ENCODE measurements at places on chromosomes 1 and 21. TPM values are rescaled to one million over a fixed set of nuclear protein-coding genes. Genes with fewer than 3 reads are reported as not detected.

Gene IL20
- not detected for total RNA-seq

Gene TMEM54
- not detected for total RNA-seq

Gene TRIM63
- not detected for total RNA-seq

Gene HSPA13
- 23.5 TPM for total RNA-seq

Gene CD84
- total RNA-seq: 68.8 TPM

Gene HPCAL4
- total RNA-seq: 28.5 TPM

Gene PIK3R3
- total RNA-seq: 2.3 TPM

Gene RHBDL2
- not detected for total RNA-seq

Gene MX1
- 63.5 TPM for total RNA-seq

Gene KRTCAP2
- 93.6 TPM for total RNA-seq

Gene AGO3
- total RNA-seq: 44.0 TPM

Gene REN
- total RNA-seq: not detected

Gene LEMD1
- total RNA-seq: 0.69 TPM

Gene KCNH1
- total RNA-seq: not detected

Gene HMCN1
- total RNA-seq: 0.16 TPM

Gene NES
- total RNA-seq: 0.10 TPM

Gene CFAP126
- not detected for total RNA-seq

Gene FNDC10
- 5.9 TPM for total RNA-seq

DNA sequence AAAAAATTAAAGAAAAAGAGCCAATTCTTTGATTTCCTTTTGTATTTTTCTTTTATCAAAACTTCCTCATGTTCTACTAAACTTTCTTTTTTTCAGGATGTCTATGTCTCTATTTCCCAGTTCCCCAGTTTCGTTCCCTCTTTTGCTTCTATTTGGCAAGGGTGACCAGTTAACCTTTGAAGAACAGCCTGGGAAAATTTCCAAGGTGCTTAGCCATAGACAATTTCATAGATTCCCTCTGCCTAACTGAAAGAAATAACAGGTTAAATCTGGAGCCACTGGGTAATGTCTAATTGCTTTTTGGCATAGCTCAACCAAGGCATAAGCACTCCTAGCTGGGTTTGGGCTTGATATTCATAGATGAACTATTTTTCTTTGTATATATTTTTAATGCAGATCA, 272.3 kb downstream of the ADGRL2 start:
- DNase-seq: no peak

- DNase-seq: no peak
Measured at GRCh38 chr1:206842854-206843253, 22.6 kb upstream of the IL20 start.

GRCh38 chr1:239438891-239439290, 52.5 kb downstream of the CHRM3 start:
- no peak for DNase-seq

- no peak for DNase-seq
Measured at GRCh38 chr21:46397211-46397905, 61.3 kb upstream of the DIP2A start.

- no peak for DNase-seq
Measured at GRCh38 chr1:46448109-46448911, 41.3 kb upstream of the DMBX1 start.

DNA sequence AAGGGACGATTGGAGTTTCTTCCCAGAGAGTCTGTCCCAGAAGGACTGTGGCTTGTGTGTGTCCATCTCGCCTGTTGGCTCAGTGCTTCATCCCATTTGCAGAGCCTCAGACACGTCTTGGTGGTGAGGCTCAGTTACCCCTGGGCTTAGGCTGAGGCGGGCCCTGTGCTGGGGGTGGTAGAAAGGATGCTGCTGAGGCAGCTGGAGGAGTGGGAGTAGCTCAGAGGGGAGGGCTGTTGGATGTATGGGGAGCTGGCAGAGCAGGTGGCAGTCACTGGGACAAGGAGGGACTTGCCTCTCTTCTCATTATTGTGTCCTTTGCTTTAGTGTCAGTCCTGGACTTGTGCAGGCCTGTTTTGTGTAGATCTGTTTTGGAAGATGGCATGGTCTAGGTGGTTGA, 7.3 kb upstream of the MIIP start:
- DNase-seq: no peak

- DNase-seq: no peak
Measured at GRCh38 chr1:222923506-222923905, 108.7 kb downstream of the DISP1 start.

- DNase-seq: no peak
Measured at GRCh38 chr1:159686599-159687299, 27.6 kb downstream of the CRP start.

GRCh38 chr1:226095286-226095685, 32.8 kb downstream of the H3-3A start:
- no peak for DNase-seq

- DNase-seq: no peak
Measured at GRCh38 chr1:230876660-230877059, 8.3 kb upstream of the C1orf198 start.

DNA sequence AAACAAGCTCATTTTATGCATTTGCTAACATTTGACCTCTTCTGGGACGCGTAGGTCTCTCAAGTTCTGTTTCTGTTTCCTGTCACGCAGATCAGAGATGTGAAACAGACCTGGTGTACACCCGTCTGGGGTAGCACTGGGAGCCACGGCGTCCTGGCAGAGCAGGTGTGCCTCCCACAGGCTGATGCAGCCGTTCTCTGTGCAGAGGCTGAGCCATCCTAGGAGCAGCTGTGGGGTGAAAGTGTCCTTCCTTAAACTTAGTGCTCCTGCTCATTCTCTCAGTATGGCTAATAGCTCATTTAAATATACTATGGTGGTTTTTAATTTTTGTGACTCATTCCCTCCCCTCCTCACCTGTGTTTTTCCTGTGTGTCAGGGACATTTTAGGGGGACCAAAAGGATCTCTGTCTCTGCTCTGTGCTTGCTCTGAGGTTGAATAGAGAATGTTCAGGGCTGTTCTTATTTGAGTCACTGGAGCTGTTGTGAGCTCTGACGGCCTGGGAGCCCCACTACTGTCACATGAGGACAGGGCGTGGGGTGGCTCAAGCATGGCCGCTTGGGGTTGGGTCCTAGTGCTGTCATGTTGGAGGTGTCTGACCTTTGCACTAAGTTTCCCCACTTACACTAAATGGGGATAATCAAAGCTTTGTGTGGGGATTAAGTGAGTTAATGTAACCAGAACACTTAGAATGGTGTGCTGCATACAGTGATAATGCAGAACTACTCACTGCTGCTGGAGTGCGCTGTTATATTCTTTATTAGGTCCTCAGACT, 43.0 kb downstream of the GALNT2 start:
- DNase-seq: peak; percentile 58

GRCh38 chr1:201134405-201134804, 7.4 kb upstream of the ASCL5 start:
- DNase-seq: no peak

DNA sequence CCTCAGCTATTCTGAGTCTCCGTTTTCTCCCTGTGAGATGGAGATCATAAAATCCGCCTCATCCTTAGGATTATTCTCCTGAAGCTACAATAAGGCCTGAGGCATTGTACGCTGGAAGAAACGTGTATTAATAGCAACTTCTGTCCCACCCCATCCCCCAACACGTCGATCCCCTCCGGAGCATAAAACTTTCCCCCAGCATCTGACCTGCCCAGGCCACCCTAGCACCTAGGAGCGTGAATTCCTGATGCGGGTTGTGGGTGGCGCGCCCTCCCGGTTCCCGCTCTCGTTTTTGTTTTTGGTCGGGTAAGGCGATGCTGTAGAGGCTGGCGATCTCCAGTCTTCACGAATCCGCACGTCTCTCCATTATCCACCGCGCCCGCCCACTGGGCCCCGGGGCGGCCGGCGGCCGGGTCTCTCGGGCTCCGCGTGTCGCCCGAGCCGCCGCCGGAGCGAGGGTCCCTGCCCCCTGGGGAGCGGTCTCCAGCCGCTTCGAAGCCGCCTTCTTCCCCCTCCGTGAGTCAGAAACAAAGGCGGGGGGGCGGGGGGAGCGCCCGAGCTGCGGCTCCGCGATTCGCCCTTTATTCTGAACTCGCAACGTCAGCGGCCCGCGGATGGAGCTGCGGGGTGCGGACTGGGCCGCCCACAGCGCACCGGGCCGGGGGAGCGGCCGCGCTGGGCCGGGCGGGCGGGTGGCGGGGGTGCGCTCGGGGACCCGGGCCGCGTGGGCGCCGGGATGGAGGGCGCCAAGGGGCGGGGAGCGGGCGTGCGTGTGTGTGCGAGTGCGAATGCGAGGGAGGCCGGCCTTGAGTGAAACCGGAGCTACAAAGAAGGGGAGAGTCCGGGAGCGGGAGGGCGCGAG, at the start of gene PLEKHO1:
PLEKHO1 (plus strand) TSS at position 646 of the 862 bp plus-strand sequence. CDS start 342 bp downstream, outside the sequence.
- peak; percentile 86 for DNase-seq

GRCh38 chr1:20883766-20884165, 96.7 kb upstream of the HP1BP3 start:
- DNase-seq: no peak

GRCh38 chr21:33936301-33937038, 20.9 kb upstream of the ATP5PO start:
- peak; percentile 61 for DNase-seq

DNA sequence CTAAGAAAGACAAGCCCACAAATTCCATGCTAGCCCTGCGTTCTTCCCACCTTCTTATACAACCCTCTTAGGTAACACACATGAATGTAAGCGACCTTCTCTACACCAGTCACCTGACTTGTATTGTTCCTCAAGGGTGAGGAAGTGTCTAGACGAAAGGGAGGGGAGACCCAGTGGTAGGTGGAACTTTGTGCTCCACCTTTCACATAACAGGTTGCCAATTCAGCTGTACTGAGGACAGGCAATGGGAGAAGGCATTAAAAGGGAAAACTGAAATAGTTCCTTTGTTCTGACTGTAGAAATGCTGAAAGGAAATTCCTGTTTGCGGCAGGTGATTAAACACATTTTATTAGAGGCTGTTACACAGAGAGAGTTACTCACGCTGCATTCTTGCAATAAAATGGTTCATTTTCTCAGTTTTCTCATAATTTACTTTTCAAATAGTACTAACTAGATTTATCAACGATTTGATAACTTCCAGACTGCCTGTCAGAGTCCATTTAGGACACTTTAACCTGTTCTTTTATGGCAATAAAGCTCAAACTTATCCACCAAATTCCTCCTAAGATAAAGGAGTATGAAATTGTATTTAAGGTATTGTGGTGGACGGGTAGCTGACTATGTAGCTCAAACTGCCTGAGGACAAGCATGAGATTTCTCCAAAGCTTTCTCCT, 17.8 kb upstream of the CHRM3 start:
- no peak for DNase-seq

- no peak for DNase-seq
Measured at GRCh38 chr1:9112961-9113880, 15.7 kb downstream of the GPR157 start.

DNA sequence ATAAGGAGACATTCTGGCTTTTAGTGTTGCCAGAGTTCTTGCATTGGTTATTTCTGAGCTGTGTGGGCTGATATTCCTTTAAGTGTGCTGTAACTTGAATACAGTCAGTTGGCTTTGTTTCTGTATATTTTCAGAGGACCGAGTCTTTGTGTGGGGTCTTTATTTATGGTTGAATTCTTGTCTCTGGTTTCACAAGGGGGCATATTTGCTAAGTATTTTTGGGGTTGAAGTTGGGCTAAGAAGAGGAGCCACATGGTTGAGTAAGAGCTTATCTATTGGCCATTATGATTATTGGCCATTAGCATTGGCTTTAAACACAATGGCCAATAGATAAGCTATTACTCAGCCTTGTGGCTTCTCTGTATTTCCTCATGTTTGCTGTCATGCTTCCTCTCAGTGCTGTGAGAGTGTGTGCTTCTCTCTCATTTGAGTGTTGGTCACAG, 26.3 kb upstream of the PTGFR start:
- DNase-seq: no peak

DNA sequence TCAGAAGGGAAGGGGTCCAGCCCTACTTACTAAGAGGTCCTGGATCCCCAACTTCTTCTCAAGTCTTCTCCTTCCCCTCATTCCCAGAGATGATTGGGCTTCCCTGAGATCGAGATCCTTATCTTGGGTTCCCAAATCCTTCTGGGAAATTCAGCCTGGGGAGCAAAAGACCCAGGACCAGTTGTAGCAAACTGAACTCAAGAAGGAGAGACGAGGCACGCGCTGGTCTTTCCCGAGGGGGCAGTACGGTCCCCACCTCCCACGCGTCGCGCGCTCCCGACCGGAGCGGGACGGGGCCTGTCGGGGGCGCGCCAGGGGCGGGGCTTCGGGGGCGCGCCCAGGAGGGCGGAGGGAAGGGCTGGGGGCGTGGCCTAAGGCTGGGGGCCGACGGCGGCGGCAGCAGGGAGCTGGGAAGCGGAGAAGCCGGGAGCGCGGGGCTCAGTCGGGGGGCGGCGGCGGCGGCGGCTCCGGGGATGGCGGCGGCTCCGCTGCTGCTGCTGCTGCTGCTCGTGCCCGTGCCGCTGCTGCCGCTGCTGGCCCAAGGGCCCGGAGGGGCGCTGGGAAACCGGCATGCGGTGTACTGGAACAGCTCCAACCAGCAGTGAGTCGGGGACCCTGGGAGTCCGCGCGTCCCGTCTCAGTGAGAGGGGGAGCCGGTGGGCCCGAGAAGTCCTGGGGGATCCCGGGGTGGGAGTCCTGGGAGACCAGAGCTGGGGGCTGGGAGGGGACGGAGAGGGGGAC, at the start of gene EFNA3:
EFNA3 (plus strand) TSS at position 369 of the 741 bp plus-strand sequence; CDS start at position 474, 105 bp downstream.
- DNase-seq: no peak

DNA sequence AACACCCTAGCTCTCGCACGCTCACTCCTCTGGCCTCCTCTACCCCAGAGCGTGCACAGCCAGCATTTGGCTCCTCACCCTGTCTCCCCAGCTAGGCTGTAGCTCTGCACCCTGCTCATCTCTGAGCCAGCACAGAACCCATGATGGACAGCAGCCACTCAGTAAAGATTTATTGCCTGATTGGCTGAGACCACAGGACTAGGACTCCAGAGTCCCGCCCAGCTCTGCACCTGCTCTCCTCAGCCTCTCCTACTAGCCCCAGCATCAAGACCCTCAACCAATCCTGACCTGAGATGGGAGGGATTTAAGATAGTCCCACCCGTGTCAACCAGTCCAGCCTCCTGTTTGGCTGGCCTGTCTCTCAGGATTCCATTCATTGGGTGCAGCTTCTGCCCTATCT, 9.3 kb downstream of the C1QB start:
- DNase-seq: no peak

DNA sequence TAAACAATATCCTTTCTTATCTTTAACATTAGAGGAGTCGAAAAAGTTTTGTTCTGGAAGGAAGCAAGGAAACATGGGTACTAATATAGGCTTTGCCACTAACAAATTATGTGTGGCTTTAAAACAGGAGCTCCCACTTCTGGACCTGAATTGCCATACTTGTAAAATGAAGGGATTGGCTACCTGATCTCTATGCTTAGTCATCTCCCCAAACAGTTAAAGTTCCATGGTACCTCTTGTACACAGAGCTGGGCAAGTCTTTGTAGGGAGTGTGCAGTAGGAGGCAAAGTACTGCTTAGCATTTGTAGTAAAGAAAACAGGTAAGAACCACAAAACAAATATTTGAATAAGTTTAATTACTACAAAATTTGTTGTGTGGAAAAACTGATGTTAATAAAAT, 81.3 kb downstream of the MAST2 start:
- DNase-seq: no peak

DNA sequence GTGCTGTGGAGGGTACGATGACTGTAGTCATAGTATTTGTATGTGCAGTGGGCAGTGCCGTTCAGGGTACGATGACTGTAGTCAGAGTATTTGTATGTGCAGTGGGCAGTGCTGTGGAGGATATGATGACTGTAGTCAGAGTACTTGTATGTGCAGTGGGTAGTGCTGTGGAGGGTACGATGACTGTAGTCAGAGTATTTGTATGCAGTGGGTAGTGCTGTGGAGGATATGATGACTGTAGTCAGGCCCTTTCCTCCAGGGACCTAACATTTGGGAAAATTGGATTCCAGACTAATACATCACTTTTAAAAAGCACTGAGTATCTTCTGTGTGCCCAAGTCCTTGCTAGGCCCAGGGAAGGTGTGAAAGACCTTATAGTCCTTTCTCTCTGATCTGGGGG, 2.9 kb downstream of the ZNF672 start:
- no peak for DNase-seq
